Immature natural killer cell (primary cell): ENCODE measurements at places on chromosomes 12 and 14. TPM values are rescaled to one million over a fixed set of nuclear protein-coding genes. Genes with fewer than 3 reads are reported as not detected.

- no peak for DNase-seq
Observed at GRCh38 chr12:72271451-72272090, 599 bp upstream of the TRHDE start.

Gene ANKS1B
- polyA plus RNA-seq, result not detected

DNA sequence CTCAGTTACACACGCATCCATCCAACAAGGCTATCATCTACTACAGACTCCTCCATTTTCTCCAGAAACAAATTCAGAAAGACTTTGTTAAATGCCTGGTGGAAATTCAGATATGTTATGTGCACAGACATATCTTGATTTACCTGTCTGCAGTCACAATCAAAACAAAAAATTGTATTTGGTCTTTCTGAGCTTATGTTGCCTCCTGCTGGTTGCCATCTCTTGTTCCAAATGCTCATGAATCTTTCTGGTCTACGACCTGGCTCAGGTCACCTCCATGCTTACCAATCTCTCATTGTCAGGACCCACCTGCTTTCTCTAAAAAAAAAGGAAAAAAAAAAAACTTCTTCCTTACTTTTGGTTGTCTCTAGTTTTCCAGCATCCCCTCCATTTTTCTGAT is 169.2 kb upstream of the PLXNC1 start:
- peak; percentile 34 for DNase-seq

Gene EML1
- polyA plus RNA-seq, result not detected

GRCh38 chr14:37584211-37585100 is 10.6 kb downstream of the FOXA1 start:
- DNase-seq, result no peak

DNA sequence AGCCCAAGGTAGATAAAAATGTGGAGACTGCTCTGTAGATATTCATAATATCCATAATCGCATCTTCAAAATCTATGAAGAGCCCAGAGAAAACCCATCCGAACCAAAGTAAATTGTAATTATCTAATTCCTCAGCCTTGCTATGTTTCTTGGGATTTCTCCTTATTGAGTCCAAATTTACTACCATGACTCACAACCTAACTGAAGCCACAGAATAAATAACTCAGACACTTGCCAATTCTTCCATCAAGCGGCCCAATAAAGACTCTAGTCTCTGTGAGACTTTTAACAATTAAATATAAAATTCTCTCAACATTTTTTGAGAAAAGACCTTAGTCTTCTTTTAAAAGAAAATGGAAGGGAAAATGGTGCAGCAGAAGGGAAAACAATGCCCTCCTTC is 409.8 kb downstream of the DAD1 start:
- no peak for DNase-seq

Gene KRT1
- polyA plus RNA-seq, result not detected

DNA sequence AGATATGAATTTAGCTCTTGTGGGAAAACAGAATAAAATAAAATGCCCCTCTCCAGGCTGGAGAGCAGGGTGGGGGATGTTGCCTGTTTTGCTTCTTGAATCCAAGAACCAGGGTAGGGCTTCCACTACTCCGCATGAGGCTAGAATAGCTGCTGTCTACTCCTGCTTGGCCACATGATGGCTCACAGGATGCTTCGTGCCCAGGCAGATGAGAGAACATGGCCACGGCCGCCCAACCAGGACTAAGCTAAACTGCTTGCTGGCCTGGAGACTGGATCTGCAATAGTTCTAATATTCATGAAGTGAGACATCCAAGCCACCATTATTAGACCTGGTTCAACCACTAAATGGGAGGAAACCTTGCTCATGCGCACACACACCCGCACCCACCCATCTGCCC is 122.2 kb upstream of the METAP2 start:
- DNase-seq, result no peak

Gene C1QL4
- not detected for polyA plus RNA-seq

Gene C12orf54
- polyA plus RNA-seq, result not detected

DNA sequence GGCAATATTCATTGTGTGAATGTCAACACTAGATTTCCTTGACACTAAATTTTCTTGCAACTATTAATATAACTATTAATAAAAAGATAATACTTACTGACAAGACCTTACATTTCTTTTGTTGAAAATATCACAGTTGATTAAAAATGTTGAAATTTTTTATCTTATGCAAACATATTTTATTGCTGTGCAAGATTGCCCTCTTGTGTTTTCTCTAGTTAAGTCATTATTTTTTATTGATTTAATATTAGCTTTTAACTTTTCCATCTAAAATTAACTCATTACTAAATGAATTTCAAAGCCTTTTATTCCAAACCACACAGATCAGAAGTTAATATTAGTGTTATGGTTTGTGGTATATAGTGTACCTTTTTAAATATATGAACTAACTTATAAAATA is 11.7 kb upstream of the NAA30 start:
- DNase-seq, result no peak

- DNase-seq, result peak; percentile 46
Observed at GRCh38 chr12:110281549-110282299, 677 bp downstream of the ATP2A2 start.

GRCh38 chr12:6263931-6264330 is 46.6 kb upstream of the PLEKHG6 start:
- DNase-seq, result no peak

Gene EIF2S1
- polyA plus RNA-seq, result 159 TPM

DNA sequence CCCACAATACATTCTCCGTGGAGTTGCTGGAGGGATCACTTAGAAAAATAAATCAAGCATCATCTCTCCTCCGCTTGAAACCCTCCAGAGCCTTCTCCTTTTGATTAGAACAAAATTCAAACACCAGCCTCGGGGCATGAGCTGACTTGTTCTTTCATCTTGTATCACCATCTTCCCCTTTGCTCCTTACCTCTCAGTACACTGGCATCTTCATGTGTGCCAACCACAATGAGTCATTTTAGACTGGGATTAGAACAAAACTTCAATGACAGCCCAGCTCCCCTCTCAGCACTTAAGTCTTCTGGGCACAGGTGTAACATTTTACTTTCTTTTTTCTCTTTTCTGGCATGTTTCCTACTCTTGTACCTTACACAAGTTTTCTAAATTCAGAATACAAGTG is 1159.2 kb upstream of the TMEM132C start:
- DNase-seq, result no peak

DNA sequence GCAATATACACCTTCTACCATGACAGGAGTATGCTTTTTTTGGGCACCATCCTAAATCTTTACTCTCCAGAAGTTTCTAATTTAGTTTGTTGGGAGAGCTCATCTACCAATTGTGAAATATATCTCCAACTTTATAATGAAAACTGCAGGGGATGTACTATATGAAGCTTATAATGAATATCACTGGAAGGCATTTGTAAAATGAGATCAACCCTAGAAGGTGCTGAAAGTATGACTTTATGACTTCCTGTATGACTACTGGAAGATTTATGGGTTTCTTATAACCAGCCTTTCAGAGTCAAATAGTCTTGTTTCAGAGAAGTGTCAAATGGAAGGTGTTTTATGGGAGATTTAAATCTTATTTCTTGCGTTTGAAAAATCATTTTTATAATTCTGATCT is 122.9 kb downstream of the MYRFL start:
- no peak for DNase-seq

Gene NR1H4
- polyA plus RNA-seq, result not detected

DNA sequence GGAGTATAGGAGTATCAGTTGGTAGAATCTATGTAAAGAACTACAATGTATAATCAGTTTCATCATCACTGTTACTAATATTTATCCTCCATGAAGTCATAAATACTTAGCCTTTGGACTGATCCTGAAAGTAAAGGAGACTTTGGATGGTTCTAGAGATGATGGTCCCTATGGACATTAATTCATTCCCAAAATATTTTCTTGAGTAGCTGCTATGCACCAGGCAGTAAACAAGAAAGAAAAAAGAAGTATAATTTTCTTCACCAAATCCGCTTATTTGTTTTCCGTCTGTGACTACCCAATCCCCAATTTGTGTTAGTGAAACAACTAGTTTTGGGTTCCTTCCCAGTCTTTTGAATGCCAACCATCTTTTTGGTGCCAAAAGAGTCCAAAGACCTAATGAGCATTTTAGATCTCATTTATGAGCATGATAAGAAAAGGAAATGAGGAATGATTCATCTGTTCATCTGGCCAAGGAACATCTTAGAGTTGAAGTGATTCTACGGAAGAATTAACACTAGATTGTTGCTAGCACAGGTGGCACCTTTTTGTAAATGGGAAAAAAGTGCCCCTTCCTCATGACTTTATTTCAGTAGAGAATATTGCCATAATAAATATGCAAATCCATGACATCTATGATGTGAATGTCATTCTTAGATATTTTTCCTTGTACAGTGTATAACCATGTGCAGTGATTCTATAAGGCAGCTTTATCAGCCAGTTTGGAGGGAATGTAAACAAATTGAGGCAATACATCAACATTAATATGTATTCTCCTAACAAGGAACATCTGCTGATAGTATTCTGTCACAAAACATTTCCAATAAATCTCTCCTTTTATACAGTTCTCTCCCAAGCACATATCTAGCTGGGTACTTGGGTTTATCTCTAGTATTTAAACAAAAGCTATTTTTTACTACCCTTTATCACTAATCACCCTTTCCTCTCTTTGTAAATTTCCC is 85.1 kb upstream of the CCDC91 start:
- DNase-seq, result no peak

GRCh38 chr12:72465940-72466630 is 193.9 kb downstream of the TRHDE start:
- no peak for DNase-seq

Gene WBP11
- polyA plus RNA-seq, result 73.5 TPM

DNA sequence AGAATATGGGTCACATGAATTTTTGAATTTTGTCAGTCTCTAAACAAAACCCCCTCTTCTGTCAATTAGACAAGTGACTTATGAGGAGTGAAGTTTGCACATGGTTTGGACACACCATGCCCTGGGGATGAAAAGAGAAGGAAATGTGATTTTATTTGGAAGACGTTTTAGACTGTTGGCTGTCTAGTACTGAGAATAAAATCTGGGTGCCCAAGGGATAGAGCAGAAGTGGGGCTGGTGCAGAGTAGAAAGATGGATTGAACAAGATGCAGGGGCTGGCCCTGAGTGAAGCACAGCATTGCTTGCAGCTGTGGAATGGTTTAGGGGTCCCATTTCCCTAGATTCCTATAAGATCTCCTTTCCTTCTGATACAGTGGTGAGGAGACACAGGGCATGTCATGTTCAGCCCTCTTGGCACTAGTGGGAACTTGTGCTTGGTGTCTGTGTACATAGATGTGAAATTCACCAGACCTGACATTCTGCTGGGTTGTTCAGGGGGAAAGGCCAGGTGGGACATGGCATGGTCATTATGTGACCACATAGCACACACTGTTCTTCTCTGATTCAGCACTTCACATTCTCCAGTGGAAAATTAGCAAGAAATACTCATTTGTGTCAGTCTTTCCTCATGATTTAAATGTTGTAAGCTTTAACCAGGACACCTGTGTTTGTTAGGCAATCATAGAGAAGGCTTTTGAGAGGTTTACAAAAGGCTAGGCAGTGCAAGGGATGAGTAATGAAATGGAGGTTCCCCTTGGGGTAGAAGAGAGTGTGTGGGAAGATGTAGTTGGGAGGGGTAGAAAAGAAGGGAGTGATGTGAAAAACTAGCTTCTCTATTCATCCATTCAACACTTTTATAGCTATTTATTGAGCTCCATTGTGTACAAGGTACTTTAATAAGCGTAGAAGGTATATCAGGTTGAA is 202.3 kb upstream of the IGF1 start:
- no peak for DNase-seq

Gene FOXA1
- not detected for polyA plus RNA-seq

Gene A2M
- not detected for polyA plus RNA-seq

DNA sequence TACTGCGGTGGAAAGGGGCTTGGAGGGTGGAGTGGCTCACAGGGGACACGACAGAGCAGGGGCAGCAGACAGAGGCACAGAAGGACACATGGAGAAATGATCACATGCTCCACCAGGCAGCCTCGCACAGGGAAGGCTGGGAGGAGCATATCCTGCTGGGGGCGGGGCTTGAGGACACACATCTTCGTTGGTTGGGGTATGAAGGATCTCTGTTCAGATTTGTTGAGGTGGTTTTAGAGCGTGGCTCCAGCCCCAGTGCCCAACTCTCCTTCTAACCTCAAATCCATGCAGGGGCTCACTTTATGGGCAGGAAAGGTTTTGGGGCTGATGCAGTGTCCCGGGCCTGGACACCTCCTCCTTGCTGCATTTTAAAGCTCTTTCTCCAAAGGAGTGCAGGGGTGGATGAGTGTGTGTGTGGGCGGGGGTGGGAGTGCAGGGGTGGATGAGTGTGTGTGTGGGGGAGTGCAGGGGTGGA is 733 bp upstream of the P3H3 start:
- no peak for DNase-seq

Gene IL23A
- 0.40 TPM for polyA plus RNA-seq

Gene TAS2R19
- polyA plus RNA-seq, result not detected

GRCh38 chr14:26382901-26383685 is 214.7 kb downstream of the NOVA1 start:
- no peak for DNase-seq

Gene TSPAN19
- polyA plus RNA-seq, result not detected

Gene ZNF705A
- not detected for polyA plus RNA-seq

GRCh38 chr14:31205681-31206535 is 1.7 kb downstream of the HECTD1 start:
- peak; percentile 13 for DNase-seq
